T-helper 2 cell treated with Interferon-gamma antibody and Interleukin-4, amounts not matched to agents 100 ng/mL and 5 ng/mL, for 36 hours (primary cell): ENCODE measurements at places on chromosomes 6 and 20. TPM values are rescaled to one million over a fixed set of nuclear protein-coding genes. Genes with fewer than 3 reads are reported as not detected.

Gene LHFPL5
- total RNA-seq = not detected in 2 replicates

Gene PPARD
- total RNA-seq = 18.0 and 19.9 TPM in 2 replicates

Gene OVOL2
- total RNA-seq = not detected in 2 replicates

Gene ZNF831
- total RNA-seq = 6.6 and 6.8 TPM in 2 replicates

Gene MYB
- total RNA-seq = 75.7 and 77.9 TPM in 2 replicates

Gene SLC17A3
- 0.55 and 1.2 TPM in 2 replicates for total RNA-seq

Gene DEFB119
- not detected in 2 replicates for total RNA-seq

Gene PACRG
- not detected in 2 replicates for total RNA-seq

Gene RSPH9
- 0.11 TPM in 1 of 2 replicates, not detected in the other for total RNA-seq

Gene LY6G6C
- total RNA-seq = 0.25 TPM in 1 of 2 replicates, not detected in the other

Gene GSTA2
- not detected in 2 replicates for total RNA-seq

Gene NOX3
- total RNA-seq = not detected in 2 replicates

Gene CALHM6
- total RNA-seq = 17.1 and 20.7 TPM in 2 replicates

Gene SLC23A2
- 17.0 and 18.0 TPM in 2 replicates for total RNA-seq

Gene F13A1
- not detected in 2 replicates for total RNA-seq

Gene SLC22A2
- total RNA-seq = not detected in 2 replicates

Gene TTBK1
- 0.18 and 0.20 TPM in 2 replicates for total RNA-seq

Gene SASH1
- 0.41 and 0.59 TPM in 2 replicates for total RNA-seq

Gene CNR1
- total RNA-seq = not detected in 2 replicates

Gene ZKSCAN8
- 18.6 and 19.5 TPM in 2 replicates for total RNA-seq

Gene TTK
- 31.2 and 31.6 TPM in 2 replicates for total RNA-seq

Gene DNAH8
- 0.02 and 0.32 TPM in 2 replicates for total RNA-seq

Gene CDC5L
- 27.1 and 27.3 TPM in 2 replicates for total RNA-seq

Gene CYP39A1
- total RNA-seq = not detected in 2 replicates

Gene TCP11
- total RNA-seq = not detected in 2 replicates

Gene RAB23
- 3.5 and 4.2 TPM in 2 replicates for total RNA-seq

Gene HTR1B
- total RNA-seq = not detected in 2 replicates

Gene HEBP2
- total RNA-seq = 27.2 and 29.4 TPM in 2 replicates

Gene TRIM40
- not detected in 2 replicates for total RNA-seq

Gene RRAGD
- total RNA-seq = 3.7 and 4.5 TPM in 2 replicates

Gene CPXM1
- total RNA-seq = 0.39 and 0.45 TPM in 2 replicates

Gene OSBPL2
- total RNA-seq = 27.2 TPM in 2 replicates

Gene MAS1
- total RNA-seq = not detected in 2 replicates

Gene ADTRP
- 0.39 TPM in 2 replicates for total RNA-seq
